Fibroblast of mammary gland (primary cell): ENCODE measurements at places on chromosomes 3 and 15.

- peak; percentile 14 for DNase-seq
Observed at GRCh38 chr15:62262305-62262941, 97.3 kb upstream of the C2CD4B start.

GRCh38 chr15:48868023-48868422, 9.9 kb upstream of the EID1 start:
- no peak for DNase-seq

- no peak for DNase-seq
Observed at GRCh38 chr3:14843321-14843720, 24.6 kb downstream of the FGD5 start.

DNA sequence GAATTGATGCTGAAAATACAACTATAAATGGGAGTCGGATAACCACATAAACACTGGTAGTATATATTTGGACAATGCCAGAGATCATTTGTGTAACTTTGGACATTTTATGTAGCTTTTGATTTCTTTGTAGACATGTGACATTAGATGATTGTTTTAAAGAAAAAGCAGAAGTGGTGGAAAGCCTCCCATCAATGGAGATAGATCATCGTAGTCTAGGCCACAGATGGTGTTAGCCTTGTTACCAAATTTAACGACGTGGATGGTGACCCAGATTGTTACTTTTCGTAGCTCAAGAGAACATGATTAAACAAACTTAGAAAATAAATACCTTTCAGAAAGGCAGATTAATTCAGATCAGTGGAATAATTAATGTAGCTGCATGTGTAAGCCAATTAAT, 8.8 kb downstream of the CACNA1D start:
- DNase-seq: no peak

GRCh38 chr15:86855307-86856291, 775.9 kb downstream of the AGBL1 start:
- DNase-seq: no peak

GRCh38 chr15:62559381-62559733, 394.3 kb upstream of the C2CD4B start:
- DNase-seq: no peak
